ENCODE measurements at places on chromosomes 5 and 9. TPM values are rescaled to one million over a fixed set of nuclear protein-coding genes. Genes with fewer than 3 reads are reported as not detected.

Gene PROP1
- not detected for total RNA-seq

Gene LRRC70
- total RNA-seq, result 2.0 TPM

Gene ENHO
- total RNA-seq, result 1.2 TPM

Gene SPATA31E1
- not detected for total RNA-seq

Gene DAB2
- total RNA-seq, result 30.1 TPM

Gene PCDHB15
- 1.2 TPM for total RNA-seq

Gene PCSK1
- 0.92 TPM for total RNA-seq

Gene ASS1
- total RNA-seq, result 14.4 TPM

Gene GGTA1
- total RNA-seq, result not detected

Gene NR4A3
- 6.4 TPM for total RNA-seq

Gene LCNL1
- not detected for total RNA-seq

Gene ERGIC1
- total RNA-seq, result 44.2 TPM

Gene AHRR
- total RNA-seq, result 2.2 TPM

Gene EQTN
- total RNA-seq, result not detected

Gene PALM2AKAP2
- total RNA-seq, result 5.7 TPM

Gene VCAN
- 0.90 TPM for total RNA-seq

Gene CER1
- 28.8 TPM for total RNA-seq

Gene IDNK
- total RNA-seq, result 1.6 TPM

Gene ARL14EPL
- not detected for total RNA-seq

Gene ZFP2
- total RNA-seq, result 0.24 TPM

Gene RNF20
- total RNA-seq, result 58.4 TPM

Gene ITGA1
- 7.8 TPM for total RNA-seq

Gene FGFR4
- 17.2 TPM for total RNA-seq

Gene AQP7
- total RNA-seq, result not detected

Gene ZNF300
- total RNA-seq, result 13.1 TPM

Gene GBA2
- 67.6 TPM for total RNA-seq

Gene DRD1
- total RNA-seq, result 0.77 TPM

Gene SPINK13
- total RNA-seq, result not detected

Gene LHFPL2
- total RNA-seq, result 6.2 TPM

Gene OR1J2
- not detected for total RNA-seq

Gene PCDHB13
- total RNA-seq, result 1.8 TPM

Gene CYFIP2
- total RNA-seq, result 17.2 TPM

Gene CTXN3
- total RNA-seq, result not detected

Gene PCDHGA4
- total RNA-seq, result 3.5 TPM

Gene GNG10
- 26.2 TPM for total RNA-seq

Gene KCNMB1
- total RNA-seq, result not detected

Gene SOWAHA
- not detected for total RNA-seq

Gene WDR55
- 31.1 TPM for total RNA-seq

Gene GLRA1
- total RNA-seq, result not detected

Gene OR1B1
- total RNA-seq, result not detected

Measured in A673 (cell line).